GM13977 (cell line): ENCODE measurements at places on chromosomes 11 and 22.
A peak's percentile ranks its signal among the peaks of the same experiment; 100 is the strongest.

- DNase-seq, result peak; percentile 15
Measured at GRCh38 chr11:2511421-2512369, 66.9 kb downstream of the KCNQ1 start.

GRCh38 chr11:63840356-63841060, 1.6 kb downstream of the MARK2 start:
- no peak for DNase-seq

GRCh38 chr11:27401833-27402316, 38.9 kb upstream of the CCDC34 start:
- DNase-seq, result no peak

DNA sequence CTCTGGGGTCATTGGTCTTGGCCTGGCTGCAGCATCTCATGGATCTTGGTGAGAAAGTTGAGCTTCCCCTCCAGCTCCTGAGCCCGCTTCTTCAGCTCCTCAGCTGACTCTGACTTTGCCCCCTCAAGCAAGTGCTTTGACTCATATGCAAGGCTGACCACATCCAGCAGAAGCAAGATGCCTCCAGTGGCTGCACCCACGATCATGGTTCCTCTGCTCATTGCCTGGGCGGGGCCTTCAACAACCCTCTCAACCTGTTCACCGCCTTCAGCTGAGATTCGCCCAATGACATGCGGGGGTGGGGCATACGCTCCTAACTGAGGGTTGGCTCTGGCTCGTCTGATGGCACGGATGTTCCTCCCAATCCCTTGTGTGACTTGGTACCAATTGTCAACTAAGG, 11.9 kb downstream of the APOL2 start:
- DNase-seq, result no peak

DNA sequence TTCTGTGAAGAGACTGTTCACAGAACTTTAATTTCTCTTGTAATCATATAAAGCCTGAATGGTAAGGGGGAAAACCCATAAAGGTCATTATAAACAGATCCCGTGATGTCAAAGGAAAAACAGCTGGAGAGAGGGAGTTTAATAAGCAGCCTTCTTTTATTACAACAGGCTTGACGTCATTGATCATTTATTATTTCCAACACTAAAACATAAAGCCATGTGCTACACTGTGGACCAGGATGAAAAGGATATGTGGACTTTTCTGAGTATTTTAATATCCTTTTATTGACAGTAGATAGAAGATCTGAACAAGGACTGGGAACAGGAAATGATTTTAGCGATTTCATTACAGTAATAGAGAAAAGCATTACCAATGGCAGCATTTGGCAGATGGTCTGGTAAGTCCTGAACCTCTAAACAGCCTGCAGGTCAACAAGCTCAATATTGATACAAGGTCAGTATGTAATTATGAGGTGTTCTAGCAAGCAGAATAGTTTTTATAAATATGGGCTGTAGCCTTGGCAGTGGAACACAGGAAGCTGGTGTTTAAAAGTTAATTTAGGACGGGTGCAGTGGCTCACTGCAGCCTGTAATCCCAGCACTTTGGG, 25.1 kb upstream of the TPH1 start:
- DNase-seq, result no peak

DNA sequence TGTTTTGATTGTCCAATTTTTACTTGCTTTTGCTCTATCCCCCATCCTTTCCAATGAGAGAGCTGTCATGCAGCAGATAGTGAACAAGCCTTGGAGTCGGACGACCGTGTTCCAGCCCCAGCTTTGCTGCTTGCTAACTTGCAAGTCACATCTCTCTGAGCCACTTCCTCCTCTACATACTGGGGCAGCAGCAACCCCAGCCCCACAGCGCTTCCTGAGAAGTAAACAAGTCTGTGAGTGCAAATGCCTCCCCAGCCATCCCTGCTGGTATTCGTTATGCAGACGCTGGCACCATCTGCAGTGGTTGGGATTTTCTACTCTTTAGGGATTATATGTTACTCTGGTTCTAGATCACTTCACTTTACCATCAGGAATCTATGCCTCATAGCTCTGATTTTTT, 35.0 kb downstream of the TPBGL start:
- no peak for DNase-seq

DNA sequence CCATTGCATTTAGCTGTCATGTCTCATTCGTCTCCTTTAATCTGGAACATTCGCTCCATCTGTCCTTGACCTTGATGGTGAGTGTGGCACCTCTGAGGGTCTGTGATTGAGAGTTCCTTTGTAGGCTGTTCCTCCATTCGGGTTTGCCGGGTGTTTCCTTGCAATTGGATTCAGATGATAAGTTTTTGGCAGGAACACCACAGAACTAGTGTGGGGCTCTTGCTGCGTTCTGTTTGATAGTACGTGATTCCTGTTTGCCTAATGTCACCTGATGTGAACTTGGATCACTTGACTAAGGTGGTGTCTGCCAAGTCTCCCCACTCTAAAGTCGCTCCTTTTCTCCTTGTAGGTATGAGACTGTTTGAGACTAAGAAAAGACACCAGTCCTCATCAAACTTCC, 109.7 kb upstream of the TMEM45B start:
- DNase-seq, result no peak

DNA sequence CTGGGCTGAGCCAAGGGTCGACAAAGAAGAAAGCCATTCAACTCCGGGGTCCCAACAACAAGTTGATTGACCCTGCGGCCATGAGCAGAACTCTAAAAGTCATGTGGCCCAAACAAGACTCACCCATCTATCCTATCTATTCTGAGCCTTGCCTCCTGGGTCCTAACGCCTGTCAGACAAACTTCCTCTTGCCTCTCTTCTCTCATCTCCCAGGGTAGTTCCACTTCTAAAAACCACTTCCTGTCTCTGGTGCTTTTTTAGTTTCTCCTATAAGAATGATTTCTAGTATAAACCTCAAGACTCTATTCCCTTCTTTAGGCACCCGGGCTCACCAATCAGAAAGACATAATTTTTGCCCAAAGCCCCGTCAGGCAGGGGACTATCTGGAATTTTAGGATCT, 530.2 kb downstream of the DLG2 start:
- DNase-seq, result no peak

DNA sequence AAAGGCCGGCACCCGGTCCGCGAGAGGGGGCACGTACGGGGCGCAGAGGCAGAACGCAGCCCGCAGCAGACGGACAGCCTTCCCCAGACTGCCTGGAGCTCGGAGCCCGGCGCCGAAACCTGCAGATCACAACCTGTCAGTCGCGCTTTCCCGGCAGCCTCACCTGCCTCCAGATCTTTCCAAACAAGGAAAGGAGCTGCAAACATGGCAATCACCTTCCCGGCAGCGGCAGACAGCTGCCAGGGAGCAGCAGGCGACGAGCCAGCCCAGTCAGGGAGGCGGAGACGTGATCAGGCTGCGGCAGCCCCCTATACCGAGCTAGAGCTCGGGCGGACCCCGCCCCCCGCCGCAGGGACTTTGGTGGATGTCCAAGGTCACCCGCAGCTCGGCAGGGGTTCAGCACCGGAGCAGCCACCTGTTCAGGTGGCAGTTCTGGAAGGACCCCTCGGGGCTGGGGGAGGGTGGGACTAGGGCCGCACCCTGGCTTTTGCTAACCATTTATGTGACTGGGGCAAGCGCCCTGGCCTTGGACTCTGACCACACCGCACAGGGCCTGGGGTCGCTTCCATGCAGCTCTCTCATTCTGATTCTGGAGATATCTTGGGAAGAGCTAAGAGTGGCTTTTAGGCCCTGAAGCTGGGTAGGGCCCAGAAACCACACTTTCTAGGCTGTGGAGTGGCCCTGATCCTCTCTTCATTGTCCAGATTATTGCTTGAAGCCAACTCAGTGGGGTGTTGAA, 143.8 kb downstream of the NECTIN1 start:
- DNase-seq, result no peak

- no peak for DNase-seq
Measured at GRCh38 chr11:82945682-82946081, 44.1 kb downstream of the DDIAS start.

DNA sequence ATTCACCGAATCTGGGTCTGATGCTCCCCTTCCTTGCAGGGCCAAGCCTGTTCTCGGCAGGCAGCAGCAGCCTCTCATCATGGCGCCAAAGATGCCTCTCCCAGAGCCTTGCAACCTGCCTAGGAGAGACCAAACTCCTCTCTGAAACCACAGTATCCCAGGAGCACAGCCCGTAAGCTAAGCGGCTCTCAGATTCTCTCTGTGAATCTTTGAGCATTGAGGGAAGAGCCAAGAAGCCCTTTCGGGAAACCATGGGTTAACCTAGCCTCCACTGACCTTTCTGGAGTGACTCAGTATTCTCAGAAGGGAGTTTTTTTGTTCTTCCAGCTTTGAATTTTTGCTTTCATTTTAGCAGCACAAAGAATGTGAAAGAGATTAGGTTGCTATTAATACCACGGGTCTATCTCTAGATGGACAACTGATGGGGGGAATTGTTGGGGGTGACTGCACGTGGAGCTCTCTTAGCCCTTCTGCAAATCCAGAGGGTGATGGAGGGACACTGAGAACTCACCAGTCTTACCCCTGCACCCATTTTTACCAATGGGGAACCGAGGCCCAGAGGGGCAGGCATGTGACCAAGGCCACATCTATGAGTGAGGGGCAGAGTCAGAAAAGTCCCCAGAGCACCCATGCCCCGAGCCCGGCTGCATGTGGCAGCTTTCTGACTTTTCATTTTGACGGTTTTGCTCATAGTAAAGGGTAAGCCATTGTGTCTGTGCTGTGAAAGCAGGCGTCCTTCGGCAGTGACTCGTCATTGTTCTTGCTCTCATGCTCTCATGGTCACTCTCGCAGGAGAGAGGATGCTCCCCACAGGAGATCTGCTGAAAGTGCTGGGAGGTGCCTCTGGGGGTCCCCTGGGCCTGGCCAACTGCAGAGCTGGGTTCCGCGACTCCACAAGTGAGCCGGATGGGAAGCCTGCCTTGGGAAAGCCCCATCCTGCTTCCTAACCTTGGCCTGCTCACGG, 36.0 kb downstream of the IRAG1 start:
- peak; percentile 43 for DNase-seq

GRCh38 chr11:15434529-15434928, 319.8 kb downstream of the INSC start:
- DNase-seq, result no peak

- peak; percentile 8 for DNase-seq
Measured at GRCh38 chr22:42760806-42761565, 40.3 kb upstream of the A4GALT start.

DNA sequence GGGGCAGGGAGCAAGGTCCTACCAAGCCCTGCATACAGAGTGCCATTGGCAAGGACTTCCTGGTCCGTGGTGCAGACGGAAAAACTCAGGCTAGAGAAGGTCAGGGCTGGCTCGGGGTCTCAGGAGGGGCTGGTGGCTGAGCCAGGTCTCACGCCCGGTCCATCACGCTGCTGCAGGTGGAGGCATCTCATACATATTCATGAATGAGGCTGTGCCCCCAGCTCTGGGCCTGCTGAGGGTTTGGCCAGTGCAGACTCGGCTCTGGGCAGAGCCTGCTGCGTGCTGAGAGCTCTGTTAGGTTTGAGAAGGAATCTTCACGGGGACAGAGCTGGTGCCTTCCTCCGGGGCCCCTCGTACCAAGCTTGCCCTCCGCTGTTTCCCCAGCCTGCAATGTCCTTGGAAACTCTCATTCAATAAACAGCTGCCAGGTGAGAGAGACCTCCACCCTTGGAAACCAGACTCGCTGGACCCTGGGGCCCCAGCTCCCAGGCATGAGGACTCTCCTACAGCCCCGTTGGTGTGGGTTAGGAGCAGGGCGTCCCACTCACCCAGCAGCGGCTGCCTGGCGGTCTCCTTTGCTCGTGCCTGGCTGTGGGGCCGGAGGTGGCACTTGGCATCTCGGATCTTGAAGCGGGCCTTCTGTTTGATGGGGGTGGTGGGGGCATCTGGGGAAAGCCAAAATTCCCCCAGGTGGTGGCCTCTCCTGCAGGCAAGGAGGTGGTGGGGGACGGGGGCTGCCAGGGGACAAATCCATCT, 33.9 kb upstream of the TTLL12 start:
- no peak for DNase-seq

GRCh38 chr11:34432822-34433221, 5.9 kb upstream of the CAT start:
- DNase-seq, result no peak

GRCh38 chr22:50694766-50695420, 22.3 kb downstream of the SHANK3 start:
- DNase-seq, result no peak

- no peak for DNase-seq
Measured at GRCh38 chr11:78993802-78994430, 419.3 kb upstream of the NARS2 start.

GRCh38 chr22:43731988-43732387, 80.1 kb downstream of the EFCAB6 start:
- no peak for DNase-seq

DNA sequence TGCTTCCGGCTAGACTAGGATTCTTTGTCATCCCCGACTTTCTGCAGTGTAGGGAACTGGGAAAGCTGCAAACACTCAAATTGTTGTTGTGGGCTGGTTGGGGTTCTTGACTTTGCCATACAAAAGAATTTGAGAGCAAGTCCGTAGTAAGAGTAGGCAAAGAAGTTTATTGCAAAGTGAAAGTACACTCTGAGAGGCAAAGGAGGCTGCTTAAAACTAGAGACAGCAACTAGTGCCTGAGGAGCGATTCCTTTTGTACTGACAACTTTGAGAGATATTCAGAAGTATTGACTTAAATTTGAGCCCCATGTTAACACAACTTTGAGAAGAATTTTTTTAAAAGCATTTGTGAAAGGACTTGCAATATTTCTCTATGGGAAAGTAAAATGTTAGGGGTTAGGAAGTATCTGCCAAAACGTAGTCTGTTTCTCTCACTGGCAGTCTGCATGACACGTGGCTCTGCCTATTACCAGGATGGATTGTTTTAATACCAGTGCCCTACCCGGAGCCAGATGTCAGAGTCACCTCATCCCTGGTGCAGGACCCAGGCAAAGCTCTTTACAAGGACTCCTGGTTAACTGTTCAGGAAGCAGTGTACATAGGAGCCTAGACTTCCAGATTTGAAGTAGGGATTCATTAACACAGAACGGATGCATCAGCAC, 85.0 kb upstream of the CLPB start:
- no peak for DNase-seq

- DNase-seq, result no peak
Measured at GRCh38 chr11:119194811-119195440, 9.7 kb downstream of the NHERF4 start.

DNA sequence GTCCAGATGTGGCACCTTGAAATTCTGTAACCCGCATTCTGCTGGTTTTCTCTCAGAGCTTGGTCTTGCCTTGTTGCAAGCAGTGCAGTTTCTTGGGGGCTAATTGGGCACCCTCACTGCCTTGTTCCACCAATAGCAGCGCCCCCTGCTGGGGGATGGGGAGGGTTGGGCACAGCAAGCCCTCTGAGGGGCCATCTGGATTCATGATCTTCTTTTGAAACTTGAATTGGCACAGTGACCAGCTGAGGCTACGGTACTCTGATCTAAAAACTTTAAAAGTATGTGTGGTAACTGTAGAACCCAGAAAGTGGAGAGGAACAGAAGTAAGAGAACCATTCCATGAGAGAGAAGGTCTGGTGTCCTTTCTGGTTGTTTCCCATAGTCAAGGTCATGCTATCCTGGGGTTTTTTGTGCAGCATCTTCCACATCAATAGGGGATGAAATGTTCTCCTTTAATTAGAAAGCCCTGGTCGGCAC, 64.2 kb downstream of the MED15 start:
- DNase-seq, result peak; percentile 77

DNA sequence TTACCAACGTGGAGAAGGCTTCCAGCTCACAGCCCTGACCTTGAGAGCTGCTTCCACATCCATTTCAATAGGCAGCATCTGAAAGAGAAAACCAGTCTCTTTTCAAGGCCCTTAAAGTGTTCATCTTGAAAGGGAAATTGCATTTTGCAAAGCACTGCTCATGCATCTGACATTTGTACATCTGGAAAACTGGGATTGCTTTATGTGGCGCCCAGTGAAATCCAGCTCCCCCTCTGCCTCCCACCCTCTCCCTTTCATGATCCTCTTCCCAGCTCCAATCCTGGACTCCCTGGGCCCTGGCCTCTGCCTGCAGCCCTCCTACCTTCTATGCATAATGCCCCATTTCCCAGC, 17.4 kb downstream of the TP53AIP1 start:
- DNase-seq, result no peak
